ENCODE measurements at places on chromosomes 13 and 19. TPM values are rescaled to one million over a fixed set of nuclear protein-coding genes. Genes with fewer than 3 reads are reported as not detected.
A peak's percentile ranks its signal among the peaks of the same experiment; 100 is the strongest.

Gene CEACAM3
- 1.6 TPM for total RNA-seq

Gene SERP2
- 15.2 TPM for total RNA-seq

Gene ZNF229
- 11.1 TPM for total RNA-seq

Gene FFAR1
- not detected for total RNA-seq

Gene SIGLEC8
- not detected for total RNA-seq

Gene ZNF773
- total RNA-seq, result 4.5 TPM

Gene CYP4F2
- not detected for total RNA-seq

Gene KLK12
- not detected for total RNA-seq

Gene NPAS1
- total RNA-seq, result 0.72 TPM

Gene MRPL57
- 19.0 TPM for total RNA-seq

DNA sequence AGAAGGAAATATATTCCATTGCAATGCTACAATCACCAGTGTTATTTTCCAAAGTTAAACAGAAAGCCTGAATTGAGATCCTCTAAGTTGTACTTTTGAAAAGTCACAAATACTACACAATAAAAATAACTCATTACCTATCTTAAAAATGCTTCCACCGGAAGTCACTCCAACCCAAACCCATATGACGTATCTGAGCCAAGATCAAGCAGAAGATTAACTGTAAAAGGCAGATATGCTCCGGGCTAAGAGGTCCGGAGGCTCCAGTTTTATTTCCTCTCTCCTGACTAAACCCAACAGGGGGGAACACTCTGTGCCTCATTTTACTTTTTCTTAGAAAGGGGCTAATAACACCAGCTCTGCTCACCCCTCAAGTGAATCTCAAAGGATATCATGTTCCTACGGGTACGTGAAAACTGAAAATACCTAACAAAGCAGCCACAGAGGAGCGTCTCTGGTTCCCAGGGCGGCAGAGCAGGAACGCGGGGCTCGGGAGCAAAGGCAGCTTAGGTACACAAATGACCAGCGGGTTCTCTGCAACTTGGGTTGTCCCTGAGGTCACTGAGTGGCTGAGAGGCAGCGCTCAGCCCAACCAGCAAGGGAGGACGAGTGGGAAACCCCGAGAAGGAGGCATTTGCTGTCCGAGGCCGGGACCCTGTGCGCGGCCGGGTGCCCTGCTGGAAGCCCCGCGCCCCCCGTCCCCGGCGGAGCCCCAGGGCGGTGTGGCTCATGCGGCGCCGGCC lies 750 bp downstream of the RAB20 start:
- peak overlapping the region; percentile 97 for H3K27ac ChIP-seq
- H3K4me3 ChIP-seq, result peak overlapping the region; percentile 96
- peaks cover 24% of the 10 kb centered on the region for H3K4me1 ChIP-seq
- peak; percentile 39 for DNase-seq
- no peaks in the 10 kb centered on the region for H3K36me3 ChIP-seq

GRCh38 chr19:18904334-18905057 lies 8.5 kb upstream of the CERS1 start:
- H3K27ac ChIP-seq, result no peak overlapping the region
- no peak for DNase-seq
- no peaks in the 10 kb centered on the region for H3K27me3 ChIP-seq
- no peaks in the 10 kb centered on the region for H3K36me3 ChIP-seq

- H3K4me1 ChIP-seq, result peaks cover 9% of the 10 kb centered on the region
- H3K4me3 ChIP-seq, result peak overlapping the region; percentile 59
- DNase-seq, result peak; percentile 67
- no peaks in the 10 kb centered on the region for H3K36me3 ChIP-seq
Observed at GRCh38 chr13:45047394-45048310, 58.3 kb downstream of the GPALPP1 start.

- H3K27me3 ChIP-seq, result no peaks in the 10 kb centered on the region
- H3K36me3 ChIP-seq, result no peaks in the 10 kb centered on the region
- no peak overlapping the region for H3K4me3 ChIP-seq
- no peak for DNase-seq
Observed at GRCh38 chr19:58330458-58330857, 3.7 kb downstream of the ZSCAN22 start.

GRCh38 chr13:74087357-74087756 lies 46.8 kb downstream of the KLF12 start:
- no peaks in the 10 kb centered on the region for H3K36me3 ChIP-seq
- H3K27me3 ChIP-seq, result no peaks in the 10 kb centered on the region
- peaks cover 2% of the 10 kb centered on the region for H3K4me1 ChIP-seq
- H3K4me3 ChIP-seq, result no peak overlapping the region
- no peak for DNase-seq

DNA sequence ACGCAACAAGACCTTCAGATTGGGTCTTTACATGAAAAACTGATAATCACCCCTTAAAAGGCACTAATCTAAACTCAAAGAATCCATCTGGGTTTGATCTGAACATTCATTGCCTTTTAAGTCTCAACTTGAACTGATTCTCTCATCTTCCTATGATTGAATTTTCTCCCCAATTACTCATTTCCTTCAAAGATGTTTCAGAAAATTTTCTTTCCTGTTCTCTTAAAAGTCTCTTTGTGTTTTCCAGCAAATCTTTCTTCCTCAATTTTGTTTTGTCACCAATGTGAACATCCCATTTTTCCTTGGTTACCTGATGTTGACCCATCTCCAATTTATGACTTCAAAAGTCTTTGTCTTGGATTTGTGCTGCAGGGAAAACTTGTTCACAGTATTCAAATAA lies 234.3 kb downstream of the DACH1 start:
- H3K4me3 ChIP-seq, result no peak overlapping the region
- H3K27me3 ChIP-seq, result no peaks in the 10 kb centered on the region
- no peak for DNase-seq
- peaks cover 4% of the 10 kb centered on the region for H3K4me1 ChIP-seq

DNA sequence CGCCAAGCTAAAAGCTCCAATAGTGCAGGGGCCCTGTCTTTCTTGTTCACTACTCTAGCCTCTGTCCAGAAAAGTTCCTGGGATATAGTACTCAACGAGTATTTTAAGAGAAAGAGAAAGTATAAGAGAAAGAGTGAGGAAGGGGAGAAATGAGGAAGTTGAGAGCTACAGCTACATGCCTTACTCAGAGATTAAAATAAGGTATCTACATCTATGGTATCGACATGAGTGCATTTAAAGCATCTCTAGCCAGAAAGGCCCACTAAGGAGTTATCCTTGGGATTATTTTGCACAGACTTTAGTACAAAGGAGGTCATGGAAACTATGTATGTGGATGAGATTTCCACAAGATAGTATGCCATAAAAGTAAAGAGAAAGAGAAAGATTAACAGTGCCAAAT lies 28.5 kb downstream of the MYCBP2 start:
- peaks cover 21% of the 10 kb centered on the region for H3K36me3 ChIP-seq
- no peak for DNase-seq
- H3K4me3 ChIP-seq, result no peak overlapping the region
- peaks cover 4% of the 10 kb centered on the region for H3K4me1 ChIP-seq
- no peak overlapping the region for H3K27ac ChIP-seq

GRCh38 chr19:10173527-10173926 lies 21.2 kb downstream of the DNMT1 start:
- no peaks in the 10 kb centered on the region for H3K27me3 ChIP-seq
- no peak overlapping the region for H3K27ac ChIP-seq
- DNase-seq, result no peak
- no peak overlapping the region for H3K4me3 ChIP-seq
- no peaks in the 10 kb centered on the region for H3K4me1 ChIP-seq
- peaks cover 98% of the 10 kb centered on the region for H3K36me3 ChIP-seq

DNA sequence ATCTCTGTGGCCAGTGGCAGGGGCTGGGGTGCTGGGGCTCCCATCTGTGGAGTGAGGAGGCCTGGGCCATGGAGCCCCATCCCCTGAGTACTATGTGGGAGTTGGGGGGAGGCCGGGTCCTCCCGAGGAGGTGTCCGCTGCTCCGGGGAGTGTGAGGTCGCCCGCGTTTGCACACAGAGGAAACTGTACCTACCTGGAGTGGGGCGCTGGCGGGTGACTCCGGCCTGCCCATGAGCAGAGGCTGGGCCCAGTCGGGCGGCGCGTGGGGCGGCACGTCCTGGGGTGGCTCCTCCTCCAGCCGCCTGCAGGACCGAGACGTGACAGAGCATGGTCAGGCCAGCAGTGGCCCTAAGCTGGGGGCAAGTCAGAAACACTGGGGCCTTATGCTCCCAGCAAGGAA lies 33.8 kb upstream of the MATK start:
- H3K36me3 ChIP-seq, result no peaks in the 10 kb centered on the region
- H3K27ac ChIP-seq, result no peak overlapping the region
- H3K4me3 ChIP-seq, result no peak overlapping the region

DNA sequence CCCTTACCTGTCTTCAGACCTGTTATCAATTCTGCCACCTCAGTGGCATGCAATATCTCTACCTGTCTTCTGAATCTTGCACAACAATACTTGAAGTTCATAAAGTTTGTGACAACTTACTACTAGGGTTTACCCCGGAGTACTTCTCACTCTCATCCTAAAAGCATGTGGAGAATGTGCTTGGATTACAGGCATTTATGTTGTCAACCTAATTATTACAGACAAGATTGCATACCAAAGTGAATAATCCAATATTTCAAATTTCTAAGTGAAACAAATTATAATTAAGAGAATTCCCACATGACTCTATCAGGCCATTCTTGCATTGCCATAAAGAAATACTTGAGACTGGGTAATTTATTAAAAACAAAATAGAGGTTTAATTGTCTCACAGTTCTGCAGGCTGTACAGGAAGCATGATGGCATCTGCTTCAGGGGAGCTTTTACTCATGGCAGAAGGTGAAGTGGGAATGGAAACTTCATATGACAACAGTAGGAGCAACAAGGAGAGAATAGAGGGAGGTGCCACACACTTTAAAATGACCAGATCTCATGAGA lies 661.0 kb upstream of the SPRY2 start:
- H3K27me3 ChIP-seq, result no peaks in the 10 kb centered on the region
- H3K4me3 ChIP-seq, result no peak overlapping the region
- H3K36me3 ChIP-seq, result no peaks in the 10 kb centered on the region
- H3K27ac ChIP-seq, result no peak overlapping the region

- H3K27ac ChIP-seq, result peak overlapping the region; percentile 74
- no peaks in the 10 kb centered on the region for H3K27me3 ChIP-seq
- DNase-seq, result peak; percentile 90
- H3K4me1 ChIP-seq, result peaks cover 11% of the 10 kb centered on the region
Observed at GRCh38 chr19:14418856-14419105, 360 bp downstream of the DDX39A start.

DNA sequence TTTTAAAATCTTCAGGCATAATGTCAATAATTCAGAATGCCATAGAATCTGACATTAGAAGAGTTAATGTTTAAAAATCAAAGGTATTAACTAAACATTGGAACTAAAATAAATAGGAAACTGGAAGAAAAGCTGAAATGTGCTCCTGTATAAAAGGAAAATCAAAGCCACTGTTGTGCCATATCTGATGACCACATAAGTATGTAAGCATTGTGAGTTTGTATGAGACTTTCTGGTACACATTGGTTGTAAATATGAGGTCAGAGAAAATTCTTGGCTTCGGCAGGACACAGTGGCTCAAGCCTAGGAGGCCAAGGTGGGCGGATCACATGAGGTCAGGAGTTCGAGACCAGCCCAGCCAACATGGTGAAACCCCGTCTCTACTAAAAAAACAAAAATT lies 48.3 kb upstream of the INTS6 start:
- no peaks in the 10 kb centered on the region for H3K27me3 ChIP-seq
- no peak overlapping the region for H3K4me3 ChIP-seq
- no peak overlapping the region for H3K27ac ChIP-seq
- no peaks in the 10 kb centered on the region for H3K36me3 ChIP-seq
- DNase-seq, result no peak

- no peaks in the 10 kb centered on the region for H3K36me3 ChIP-seq
- H3K4me3 ChIP-seq, result no peak overlapping the region
- H3K4me1 ChIP-seq, result no peaks in the 10 kb centered on the region
- H3K27me3 ChIP-seq, result no peaks in the 10 kb centered on the region
Observed at GRCh38 chr13:91078093-91078679, 269.3 kb upstream of the MIR17HG start.

DNA sequence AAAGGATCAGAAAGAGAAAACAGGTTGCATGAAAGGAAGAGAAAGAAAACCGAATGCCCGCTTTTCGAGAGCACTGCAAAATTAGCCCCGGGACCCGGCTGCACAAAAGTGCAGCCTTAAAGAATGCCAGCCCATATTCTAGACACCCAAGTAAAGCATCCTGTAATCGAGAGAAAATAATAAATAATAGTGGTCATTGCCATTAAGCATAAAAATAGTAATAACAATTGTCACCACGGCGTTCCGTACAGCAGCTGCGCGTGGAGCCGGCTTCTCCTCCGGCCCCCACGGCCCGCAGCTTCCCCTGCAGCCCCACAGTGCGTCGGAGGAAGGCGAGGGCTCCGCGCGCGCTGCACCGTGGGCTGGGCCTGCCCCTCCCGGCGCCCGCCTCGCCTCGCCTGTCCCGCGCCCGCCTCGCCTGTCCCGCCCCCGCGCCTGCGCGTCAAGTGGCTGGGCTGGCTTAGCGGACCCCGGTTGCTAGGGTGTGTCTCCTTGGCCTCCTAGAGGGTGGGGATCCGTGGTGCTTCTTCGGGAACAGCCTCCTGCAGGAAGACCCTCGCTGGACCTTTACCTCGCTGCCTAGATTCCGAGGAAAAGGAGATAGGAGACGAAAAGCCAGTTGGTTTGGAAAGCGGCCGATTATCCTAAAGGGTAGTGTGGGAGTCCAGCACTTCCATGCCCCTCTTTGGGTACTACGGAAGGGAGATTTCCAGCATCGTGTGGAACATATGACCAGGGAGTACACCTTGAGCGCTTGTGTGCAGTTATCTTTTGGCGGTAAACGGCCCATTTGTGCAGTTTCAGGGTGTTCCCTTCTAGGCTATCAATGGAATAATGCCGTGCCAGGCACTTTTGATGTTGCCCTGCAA lies at the start of gene LRRC63:
Gene LRRC63, plus strand, starts transcription at position 446 of the 869 bp plus-strand sequence. CDS start 1,107 bp downstream, outside the sequence.
- peak within 1 kb of the TSS; percentile 59 for H3K4me3 ChIP-seq
- peak; percentile 81 for DNase-seq
- peaks cover 26% of the 10 kb centered on the region for H3K27me3 ChIP-seq
- H3K36me3 ChIP-seq, result no peaks in the 10 kb centered on the region

DNA sequence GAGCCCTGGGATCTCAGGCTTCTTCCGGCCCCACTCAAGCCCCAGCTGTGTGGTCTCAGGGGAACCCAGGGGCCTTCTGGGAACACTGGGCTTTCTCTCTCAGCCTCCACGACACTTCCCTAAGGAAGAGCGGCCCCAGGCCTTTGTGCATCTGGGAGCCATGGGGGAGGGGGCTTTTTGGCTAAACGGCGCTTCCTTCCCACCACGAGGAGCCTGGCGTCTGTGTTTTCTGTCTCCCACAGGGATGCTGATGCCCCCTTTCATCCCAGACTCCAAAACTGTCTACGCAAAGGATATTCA lies 24.2 kb upstream of the TMEM255B start:
- no peak overlapping the region for H3K4me3 ChIP-seq
- no peak overlapping the region for H3K27ac ChIP-seq
- no peaks in the 10 kb centered on the region for H3K36me3 ChIP-seq
- DNase-seq, result peak; percentile 51
- no peaks in the 10 kb centered on the region for H3K4me1 ChIP-seq

- H3K36me3 ChIP-seq, result no peaks in the 10 kb centered on the region
- no peak for DNase-seq
- H3K27ac ChIP-seq, result no peak overlapping the region
- H3K4me3 ChIP-seq, result no peak overlapping the region
- no peaks in the 10 kb centered on the region for H3K27me3 ChIP-seq
Observed at GRCh38 chr13:99299920-99300341, 7.3 kb downstream of the GPR183 start.

DNA sequence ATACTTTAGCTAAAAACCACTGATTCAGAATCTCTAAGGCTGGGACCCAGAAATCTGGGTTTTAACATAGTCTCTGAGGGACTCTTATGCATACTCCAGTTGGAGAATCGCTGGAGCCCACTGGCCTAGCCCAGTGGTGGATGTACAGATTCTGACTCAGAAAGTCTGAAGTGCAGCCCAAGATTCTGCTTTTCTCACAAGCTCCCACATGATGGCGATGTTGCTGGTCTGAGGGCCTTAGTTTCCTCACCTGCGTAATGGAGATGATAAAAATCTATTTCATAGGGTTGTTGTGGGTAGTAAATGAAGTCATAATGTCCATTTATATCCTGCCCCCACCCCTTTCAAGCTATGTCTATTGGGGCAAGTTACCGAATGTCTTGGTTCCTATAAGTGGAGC lies 7.7 kb upstream of the CDADC1 start:
- H3K27me3 ChIP-seq, result no peaks in the 10 kb centered on the region
- H3K36me3 ChIP-seq, result no peaks in the 10 kb centered on the region
- H3K4me3 ChIP-seq, result no peak overlapping the region

All from heart left ventricle (tissue), 16 donors.